ENCODE measurements at places on chromosomes 5 and 9. TPM values are rescaled to one million over a fixed set of nuclear protein-coding genes. Genes with fewer than 3 reads are reported as not detected.

DNA sequence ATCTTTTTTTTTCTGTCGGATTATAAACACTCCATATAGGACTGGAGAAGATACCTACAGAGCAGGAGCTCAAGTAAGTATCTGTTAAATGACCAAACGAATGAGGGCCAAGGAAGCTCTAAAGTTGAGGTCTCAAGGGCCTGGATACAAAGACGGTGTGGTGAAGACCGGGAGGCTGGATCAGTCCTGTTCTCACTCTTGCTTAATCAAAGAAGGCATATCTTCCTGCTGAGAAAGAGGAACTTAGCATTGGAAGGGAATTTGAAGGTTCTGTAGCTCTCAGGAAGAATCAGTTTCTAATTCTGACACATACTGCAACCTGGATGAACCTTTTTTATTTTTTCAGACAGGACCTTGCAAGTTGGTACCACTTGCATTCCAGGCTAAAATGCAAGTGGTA is 28.3 kb upstream of the PAX5 start:
- DNase-seq = no peak

- no peak for DNase-seq
These were observed 307.7 kb upstream of the TLE4 start for GRCh38 chr9:79264041-79264440.

GRCh38 chr9:90038763-90039162 is 434.0 kb downstream of the GADD45G start:
- no peak for DNase-seq

DNA sequence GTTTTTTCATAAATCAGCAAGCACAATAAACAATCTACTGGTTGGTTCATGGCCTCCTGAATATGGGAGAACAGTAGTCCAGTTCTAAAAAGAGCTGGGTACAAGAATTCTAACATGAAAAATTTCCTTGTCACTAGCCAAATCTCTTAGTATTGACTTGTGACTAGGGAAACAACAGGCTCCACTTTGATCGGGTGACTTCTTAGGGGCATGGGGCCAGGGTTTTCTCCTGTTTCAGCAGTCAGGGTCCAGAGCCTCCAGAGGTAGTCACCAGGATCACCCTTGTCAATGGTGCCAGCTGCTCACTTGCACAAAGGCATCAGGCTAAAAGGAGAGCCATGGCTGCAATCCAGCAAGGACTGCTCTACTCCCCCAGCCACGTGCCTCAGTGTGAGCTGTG is 38.1 kb downstream of the LPAR1 start:
- no peak for DNase-seq

DNA sequence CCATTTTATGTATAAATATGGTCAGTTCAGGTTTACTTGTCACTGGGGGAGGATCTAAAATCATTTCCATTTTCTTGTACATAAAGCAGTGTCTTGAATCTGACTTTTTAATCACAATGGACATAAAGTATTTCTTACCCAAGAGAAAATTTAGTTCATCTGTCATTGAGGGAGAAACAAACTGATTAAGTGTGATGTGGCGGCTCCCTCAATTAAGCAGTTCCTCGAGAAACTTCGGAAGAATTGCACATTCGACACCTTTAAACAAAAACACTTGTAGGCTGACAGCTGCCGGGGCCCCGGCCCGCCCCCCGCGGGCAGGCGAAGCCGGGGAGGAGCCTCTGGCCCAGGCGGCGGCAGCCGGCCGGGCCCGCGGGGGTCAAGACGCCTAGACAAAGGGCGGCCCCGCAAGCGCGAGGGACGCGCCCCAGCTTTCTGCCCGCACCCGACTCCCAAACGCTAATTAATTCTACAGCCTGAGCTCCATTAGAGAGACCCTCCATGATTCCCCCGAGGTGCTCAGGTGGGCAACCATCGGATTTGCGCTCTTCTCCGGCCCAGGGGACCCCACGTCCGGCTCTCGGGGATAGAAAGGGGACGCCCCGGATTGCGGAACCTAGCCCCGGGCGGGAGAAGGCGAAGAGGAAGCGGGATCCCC is 750 bp downstream of the TRIM36 start:
- no peak for DNase-seq

GRCh38 chr9:128683340-128684064 is 5.5 kb upstream of the SET start:
- no peak for DNase-seq

DNA sequence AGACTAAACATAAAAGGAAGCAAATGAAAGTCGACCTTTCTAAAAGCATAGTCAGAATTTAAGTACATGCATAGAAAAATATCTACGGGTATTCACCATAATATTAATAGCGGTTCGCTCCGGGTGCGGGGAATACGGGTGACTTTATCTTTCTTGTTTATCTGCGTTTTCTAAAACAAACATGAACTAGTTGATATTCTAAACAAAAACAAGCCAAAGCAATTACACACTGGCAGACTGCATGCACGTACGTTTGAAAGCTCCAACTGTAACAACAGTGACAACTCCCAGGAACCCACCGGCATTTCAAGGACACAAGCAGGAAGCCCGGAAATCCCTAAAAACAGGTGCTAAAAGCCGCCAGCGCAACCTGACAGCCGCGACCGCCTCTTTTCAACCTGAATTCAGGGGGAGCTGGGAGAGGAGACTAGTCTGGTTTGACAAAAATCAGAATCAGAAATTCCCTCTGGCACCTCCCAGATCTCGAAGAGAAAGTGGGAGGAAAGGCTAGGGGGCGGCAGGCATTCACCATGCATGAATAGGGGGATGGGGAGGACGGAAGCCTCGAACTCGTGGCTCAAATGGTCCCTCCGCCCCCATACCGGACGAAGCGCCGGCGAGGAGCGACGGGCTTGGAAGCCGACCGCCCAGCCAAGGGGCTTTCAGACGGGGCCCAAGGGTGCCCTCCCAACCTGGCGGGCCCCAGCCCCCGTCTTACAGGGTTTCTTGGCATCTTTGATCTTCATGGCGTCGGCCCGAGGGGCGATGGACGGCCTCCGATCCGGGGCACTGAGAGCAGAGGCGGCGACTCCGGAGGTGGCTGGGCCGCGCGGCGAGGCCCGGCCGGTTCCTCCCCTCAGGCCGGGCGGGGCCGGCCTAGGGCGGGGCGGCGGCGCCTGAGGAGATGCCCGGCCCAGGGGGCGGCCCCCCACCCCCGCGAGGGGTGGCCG is at the start of gene PANK3:
PANK3 (minus strand) TSS at position 831 of the 950 bp plus-strand sequence; CDS start at position 746, 85 bp downstream.
- no peak for DNase-seq

DNA sequence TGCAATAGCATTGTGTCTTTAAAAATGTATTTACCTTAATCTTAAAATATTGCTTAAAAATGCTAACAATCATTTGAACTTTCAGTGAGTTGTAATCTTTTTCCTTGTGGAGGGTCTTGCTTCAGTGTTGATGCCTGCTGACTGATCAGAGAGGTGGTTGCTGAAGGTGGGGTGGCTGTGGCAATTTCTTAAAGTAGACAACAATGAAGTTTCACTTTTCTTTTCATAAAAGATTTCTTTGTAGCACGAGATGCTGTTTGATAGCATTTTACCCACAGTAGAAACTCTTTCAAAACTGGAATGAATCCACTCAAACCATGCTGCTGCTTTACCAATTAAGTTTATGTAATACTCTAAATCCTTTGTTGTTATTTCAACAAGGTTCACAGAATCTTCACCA is 50.8 kb downstream of the NR3C1 start:
- no peak for DNase-seq

GRCh38 chr9:71003346-71003745 is 118.1 kb downstream of the TRPM3 start:
- DNase-seq = no peak

DNA sequence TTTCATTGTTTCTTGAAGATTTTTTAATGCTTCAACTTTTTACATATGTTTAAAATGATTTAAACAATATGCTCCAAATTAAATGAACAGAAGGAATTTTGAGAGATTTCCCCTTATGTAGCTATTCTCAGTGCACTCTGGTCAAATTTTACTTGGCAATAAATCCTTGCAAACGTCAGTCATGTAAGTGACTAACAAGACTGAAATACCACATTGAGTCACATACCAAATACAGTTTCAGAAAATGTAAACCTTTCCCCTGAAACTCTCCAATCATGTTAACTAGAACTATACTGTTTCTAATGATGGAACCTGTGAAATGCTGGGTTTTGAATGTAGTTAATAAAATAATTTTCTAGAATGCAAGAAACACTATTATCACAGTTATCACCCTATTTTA is 29.6 kb downstream of the SAR1B start:
- DNase-seq = no peak

GRCh38 chr5:169893571-169893970 is 86.7 kb downstream of the INSYN2B start:
- DNase-seq = no peak

DNA sequence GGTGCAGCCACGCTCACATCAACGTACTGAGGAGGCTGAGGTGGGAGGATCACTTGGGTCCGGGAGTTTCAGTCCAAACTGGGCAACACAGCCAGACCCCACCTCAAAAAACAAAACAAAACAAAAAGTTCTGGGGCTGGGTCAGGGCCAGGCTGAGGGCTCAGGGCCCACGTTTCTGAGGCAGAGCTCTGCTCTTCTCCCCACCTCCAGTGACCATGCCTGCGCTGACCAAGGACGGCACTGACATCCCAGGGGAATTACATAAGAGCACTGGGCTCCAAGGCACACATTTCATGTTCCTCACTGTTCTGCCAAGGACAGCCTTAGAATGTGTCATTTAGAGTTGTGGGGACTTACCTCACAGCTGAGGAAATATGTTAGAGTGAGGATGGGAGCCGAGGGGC is 40.4 kb upstream of the TESK1 start:
- no peak for DNase-seq

- DNase-seq = no peak
These were observed 165.0 kb upstream of the ERCC6L2 start for GRCh38 chr9:95710446-95710845.

DNA sequence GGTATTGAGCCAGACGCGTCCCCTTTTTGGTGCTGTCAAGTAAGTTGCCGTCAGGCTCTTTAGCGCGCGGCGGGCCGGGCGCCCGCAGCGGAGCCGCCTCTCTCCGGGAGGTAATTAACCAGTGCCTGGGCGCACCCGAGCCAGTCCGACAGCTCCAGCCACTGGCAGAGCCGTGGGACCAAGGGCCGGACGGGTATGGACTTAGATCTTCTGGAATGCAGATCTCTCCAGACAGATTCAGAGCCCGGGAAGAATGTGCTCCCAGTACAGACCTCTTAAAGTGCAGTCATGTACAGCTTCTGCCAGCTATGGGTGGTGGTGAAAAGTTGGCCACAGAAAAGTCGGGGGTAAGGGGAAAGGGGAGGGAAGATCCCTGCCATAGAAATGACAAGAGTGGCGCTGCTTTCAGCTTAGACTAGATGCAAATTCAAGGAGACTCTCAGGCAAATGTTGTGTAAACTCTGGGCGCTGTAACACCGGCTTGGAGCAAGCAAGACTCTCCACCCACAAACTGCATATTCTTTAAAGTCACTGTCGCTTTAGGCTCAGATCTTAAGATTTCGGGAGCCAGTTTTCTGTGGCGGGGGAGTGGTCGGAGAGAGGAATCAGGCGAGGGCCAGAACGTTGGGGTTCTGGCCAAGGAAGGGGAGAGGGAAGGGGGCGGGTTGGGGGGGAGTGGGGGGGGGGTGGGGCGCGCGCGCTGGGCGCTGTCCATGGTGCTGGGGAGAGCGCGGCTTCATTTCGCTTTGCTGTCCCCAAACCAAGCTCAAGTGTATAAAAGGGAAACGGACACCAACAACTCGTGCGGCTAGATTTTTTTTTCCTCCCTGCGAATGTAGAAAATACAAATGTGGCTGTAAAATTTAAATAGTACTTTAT is 29.2 kb downstream of the NR2F1 start:
- DNase-seq = no peak

- DNase-seq = no peak
These were observed 105.2 kb downstream of the TRIM32 start for GRCh38 chr9:116792271-116792670.

- peak; percentile 38 for DNase-seq
These were observed 37.9 kb downstream of the CYFIP2 start for GRCh38 chr5:157303667-157304327.

- DNase-seq = no peak
These were observed 86.6 kb upstream of the SLC25A48 start for GRCh38 chr5:135747824-135748223.

- no peak for DNase-seq
These were observed 401.2 kb downstream of the KIAA0825 start for GRCh38 chr5:94217216-94217615.

GRCh38 chr5:124087752-124088151 is 575.8 kb downstream of the CSNK1G3 start:
- DNase-seq = no peak

- no peak for DNase-seq
These were observed 1.8 kb downstream of the CAVIN4 start for GRCh38 chr9:100579665-100580064.

- DNase-seq = no peak
These were observed 482.2 kb downstream of the NTRK2 start for GRCh38 chr9:85151741-85152140.

- DNase-seq = no peak
These were observed 177.5 kb downstream of the GDNF start for GRCh38 chr5:37662362-37662761.

The CDH6 gene
- 0.21 TPM for total RNA-seq

The FBXL7 gene
- total RNA-seq = not detected

The CD72 gene
- total RNA-seq = 8.1 TPM

The PCDHB7 gene
- total RNA-seq = not detected

The SMIM33 gene
- total RNA-seq = 0.32 TPM

The SAXO1 gene
- total RNA-seq = not detected

The DMRT3 gene
- total RNA-seq = not detected

The CD74 gene
- total RNA-seq = 721 TPM

The LCN10 gene
- 0.90 TPM for total RNA-seq

The CDHR2 gene
- total RNA-seq = 1.3 TPM

The RNF20 gene
- 34.9 TPM for total RNA-seq

The CDO1 gene
- not detected for total RNA-seq
